ENCODE measurements at places on chromosomes 6 and 20. TPM values are rescaled to one million over a fixed set of nuclear protein-coding genes. Genes with fewer than 3 reads are reported as not detected.

SPACA1 gene
- not detected for total RNA-seq

C20orf144 gene
- total RNA-seq = 0.07 TPM

PROKR2 gene
- total RNA-seq = not detected

CTSZ gene
- total RNA-seq = 123 TPM

GNAS-AS1 gene
- 0.63 TPM for total RNA-seq

SLC35D3 gene
- total RNA-seq = not detected

PRDM13 gene
- total RNA-seq = not detected

OR2H1 gene
- total RNA-seq = not detected

PSORS1C1 gene
- total RNA-seq = 7.4 TPM

HDGFL1 gene
- total RNA-seq = not detected

ARMH2 gene
- not detected for total RNA-seq

DLL1 gene
- total RNA-seq = 18.8 TPM

ULBP1 gene
- 6.4 TPM for total RNA-seq
